ENCODE measurements at places on chromosomes 7 and 10.

GRCh38 chr7:106597751-106598546 is 63.0 kb downstream of the CCDC71L start:
- no peak overlapping the region for H3K4me3 ChIP-seq
- no peaks in the 10 kb centered on the region for H3K4me1 ChIP-seq
- DNase-seq = no peak
- H3K27me3 ChIP-seq = no peaks in the 10 kb centered on the region
- H3K36me3 ChIP-seq = no peaks in the 10 kb centered on the region
- no peak overlapping the region for H3K27ac ChIP-seq

- 0 out of 2 replicates have a peak, but pooled peaks cover 2% of the 10 kb centered on the region for H3K4me1 ChIP-seq
- peaks cover 26% of the 10 kb centered on the region for H3K27me3 ChIP-seq
- peak within 1 kb of the TSS; percentile 65 for H3K27ac ChIP-seq
- H3K36me3 ChIP-seq = no peaks in the 10 kb centered on the region
- peak within 1 kb of the TSS; percentile 98 for H3K4me3 ChIP-seq
These were observed at the start of gene PALS2 for GRCh38 chr7:24572997-24573553. Gene PALS2 (plus strand): TSS chr7:24573452. CDS start chr7:24623668, 50,216 bp downstream.

GRCh38 chr10:44245601-44245938 is 139.3 kb downstream of the CXCL12 start:
- no peak overlapping the region for H3K4me3 ChIP-seq
- H3K36me3 ChIP-seq = no peaks in the 10 kb centered on the region
- peaks cover 16% of the 10 kb centered on the region for H3K27me3 ChIP-seq

DNA sequence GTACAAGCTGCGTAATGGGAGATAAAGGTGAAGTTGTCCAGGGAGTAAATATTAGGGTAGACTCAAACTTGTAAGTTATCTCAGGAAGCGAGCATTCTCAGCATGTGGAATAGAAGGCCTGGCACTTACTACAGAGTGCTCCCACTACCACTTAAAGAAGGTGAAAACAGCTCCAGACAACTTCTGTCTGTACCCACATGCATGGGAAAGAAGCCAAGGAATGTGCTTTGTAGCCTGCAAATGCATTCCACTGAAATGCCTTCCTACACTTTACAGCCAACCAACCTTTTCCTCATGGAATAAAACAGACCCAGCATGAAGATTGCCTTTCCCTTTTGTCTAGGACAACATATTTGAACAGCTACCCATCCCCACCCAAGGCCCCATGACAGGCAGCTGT is 45.4 kb upstream of the NPSR1 start:
- no peaks in the 10 kb centered on the region for H3K4me1 ChIP-seq
- no peak for DNase-seq
- H3K36me3 ChIP-seq = no peaks in the 10 kb centered on the region

GRCh38 chr10:93070378-93071176 is 3.1 kb upstream of the CYP26A1 start:
- H3K4me3 ChIP-seq = no peak overlapping the region
- peaks cover 10% of the 10 kb centered on the region for H3K4me1 ChIP-seq
- peaks cover 98% of the 10 kb centered on the region for H3K27me3 ChIP-seq
- no peak for DNase-seq
- H3K27ac ChIP-seq = no peak overlapping the region

DNA sequence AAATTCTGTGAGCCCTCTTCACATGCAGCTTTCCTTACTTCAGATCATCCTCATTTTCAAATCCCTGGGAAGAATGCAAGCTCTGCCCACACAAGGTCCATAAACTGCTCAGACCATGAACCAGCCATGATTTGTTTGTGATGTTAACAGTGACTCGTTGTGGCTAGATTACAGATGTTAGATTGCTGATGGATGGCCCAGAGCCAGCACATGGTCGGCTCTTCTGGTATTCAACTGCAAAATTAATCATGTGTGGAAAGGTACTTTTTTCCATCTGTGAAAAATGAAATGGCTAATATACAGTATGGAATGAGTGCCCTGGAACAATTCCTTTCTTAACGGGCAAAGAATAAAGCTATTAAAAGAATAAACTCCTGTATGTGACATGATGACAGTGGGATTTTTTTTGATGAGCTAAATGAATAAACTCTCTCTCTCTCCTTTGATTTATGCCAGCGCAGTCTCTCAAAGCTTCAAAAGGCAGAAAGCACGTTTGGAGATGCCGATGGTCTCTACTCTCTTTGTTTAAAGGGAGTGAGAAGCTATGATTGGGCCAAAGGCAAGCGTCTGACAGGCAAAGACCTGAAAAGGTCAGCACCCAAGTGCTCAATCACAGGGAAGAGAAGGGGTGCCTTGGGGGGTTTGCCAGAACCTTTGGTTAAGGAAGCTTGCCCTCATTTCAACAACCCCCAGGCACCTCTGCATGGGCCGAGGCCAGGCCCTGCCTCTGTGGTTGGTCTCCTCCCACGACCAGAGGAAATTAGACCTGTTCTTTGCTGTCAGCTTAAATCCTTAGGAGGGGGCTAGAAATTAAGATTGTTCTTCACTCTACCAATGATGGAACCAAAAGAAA is 444.0 kb upstream of the NFE2L3 start:
- no peak overlapping the region for H3K27ac ChIP-seq
- no peak overlapping the region for H3K4me3 ChIP-seq

Measured in IMR-90 (cell line).